HS-27A (cell line): ENCODE measurements at places on chromosomes 3 and 15.

- DNase-seq = no peak
Measured at GRCh38 chr3:23580096-23580713, 225.6 kb upstream of the UBE2E1 start.

DNA sequence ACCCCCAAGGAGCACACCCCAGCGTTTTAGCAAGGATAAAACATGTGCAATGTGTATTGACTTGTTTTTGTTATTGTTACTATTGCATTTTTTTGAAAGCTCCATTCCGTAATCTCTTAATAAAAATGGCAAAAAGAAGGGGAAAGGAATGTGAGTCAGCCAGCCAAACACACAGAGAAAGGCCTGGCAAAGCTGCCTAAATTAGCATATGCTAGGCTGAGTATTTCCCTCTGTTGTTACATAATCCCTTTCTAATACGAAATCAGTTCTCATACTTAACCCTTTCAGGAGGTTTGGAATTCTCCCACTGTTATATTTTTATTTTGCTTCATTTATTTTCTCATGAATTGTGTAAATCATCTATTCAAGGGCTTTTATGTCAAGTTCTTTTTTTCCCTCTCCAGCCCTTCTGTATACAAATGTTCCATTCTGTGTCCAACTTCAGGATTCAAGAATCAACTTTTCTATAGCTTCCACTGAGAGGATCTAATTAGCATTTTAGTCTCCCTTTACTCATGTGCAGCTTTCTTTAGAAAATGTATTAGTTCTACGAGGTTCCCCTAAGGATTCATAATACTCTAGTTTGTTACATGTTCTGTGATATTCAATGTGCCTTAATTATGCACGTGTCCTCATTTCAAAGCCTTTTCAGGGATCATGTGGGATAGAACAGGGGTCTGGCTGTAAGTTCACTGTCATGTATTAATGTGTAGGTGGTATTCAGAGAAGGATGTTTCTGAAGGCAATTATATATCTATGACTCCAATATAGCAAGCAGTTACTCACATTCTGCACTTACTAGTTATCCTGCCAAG lies 9.2 kb downstream of the CADM2 start:
- no peak for DNase-seq

DNA sequence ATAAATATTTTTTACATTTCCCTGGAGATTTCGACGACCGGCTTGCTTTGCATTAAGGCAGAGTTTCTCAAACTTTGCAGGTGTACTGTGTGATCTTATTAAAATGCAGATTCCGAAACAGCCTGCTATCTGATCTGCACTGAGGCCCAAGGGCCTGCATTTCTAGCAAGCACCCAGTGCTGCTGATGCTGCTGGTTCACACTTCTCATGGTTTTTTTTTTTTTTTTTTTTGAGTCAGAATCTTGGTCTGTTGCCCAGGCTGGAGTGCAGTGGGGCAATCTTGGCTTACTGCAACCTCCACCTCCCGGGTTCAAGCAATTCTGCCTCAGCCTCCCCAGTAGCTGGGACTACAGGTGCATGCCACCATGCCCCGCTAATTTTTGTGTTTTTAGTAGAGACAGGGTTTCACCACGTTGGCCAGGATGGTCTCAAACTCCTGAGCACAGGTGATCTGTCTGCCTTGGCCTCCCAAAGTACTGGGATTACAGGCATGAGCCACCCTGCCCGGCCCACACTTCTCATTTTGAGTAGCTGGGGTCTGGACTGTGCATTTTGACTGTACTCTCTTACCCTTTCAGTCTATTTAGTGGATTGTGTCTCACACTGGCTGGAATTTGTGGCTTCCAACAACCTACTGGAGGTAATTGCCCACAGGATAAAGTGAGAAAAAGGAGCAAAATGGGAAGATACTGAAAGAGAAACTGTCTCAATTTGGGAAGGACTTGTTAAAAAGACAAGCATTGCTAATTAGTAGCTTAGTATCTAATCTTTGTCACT lies 94.1 kb downstream of the ITPR1 start:
- no peak for DNase-seq

DNA sequence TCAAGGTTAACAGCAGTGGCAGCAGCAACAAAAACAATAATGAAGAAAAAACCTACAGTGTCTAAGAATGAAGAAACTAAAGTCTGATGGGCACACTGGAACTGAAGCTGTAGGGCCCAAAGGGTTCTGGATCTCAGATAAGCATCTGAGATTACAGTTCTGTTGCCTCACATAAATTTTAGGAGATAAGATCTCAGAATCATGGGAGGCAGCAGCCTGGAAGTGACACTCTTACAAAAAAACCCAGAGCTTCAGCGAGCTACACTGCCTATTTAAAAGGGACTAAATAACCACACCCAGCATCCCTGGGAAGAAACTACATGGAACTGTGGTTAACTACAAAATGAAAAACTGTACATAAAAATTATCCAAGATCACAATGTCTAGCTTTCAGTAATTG lies 61.2 kb downstream of the PLD1 start:
- DNase-seq = no peak

DNA sequence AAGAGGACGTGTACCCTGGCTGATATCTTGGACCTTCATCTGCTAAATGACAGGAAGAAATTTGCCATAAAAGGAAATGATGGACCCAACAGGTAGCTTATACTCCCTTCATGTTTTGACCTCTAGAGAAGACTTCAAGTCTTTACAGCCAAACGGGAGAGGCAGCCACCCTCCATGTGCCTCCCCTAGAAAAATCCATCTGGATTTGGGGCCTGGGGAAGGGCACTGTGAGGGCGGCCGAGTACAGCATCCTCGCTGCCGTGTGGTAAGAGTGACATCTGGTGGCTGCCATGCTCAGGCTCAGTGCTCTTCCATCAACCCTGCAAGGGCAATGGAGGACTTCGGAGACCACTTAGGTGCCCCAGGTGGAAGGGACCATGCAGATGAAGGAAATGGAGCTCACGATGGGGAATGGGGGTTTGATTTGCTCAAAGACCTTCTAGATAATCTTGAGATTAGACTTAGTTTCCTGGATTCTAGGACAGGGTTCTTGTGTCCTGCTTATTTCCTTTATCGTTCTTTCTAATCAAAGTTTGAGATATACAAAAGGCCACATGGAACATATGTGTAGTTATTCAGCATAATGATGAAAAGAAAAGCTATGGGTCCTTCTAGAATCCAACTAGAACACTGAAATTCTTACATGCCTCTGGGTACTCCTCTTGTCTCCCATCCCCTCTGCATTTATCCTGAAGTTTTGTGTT lies 44.4 kb downstream of the AQP9 start:
- no peak for DNase-seq
